ENCODE measurements at places on chromosomes 11 and 22. TPM values are rescaled to one million over a fixed set of nuclear protein-coding genes. Genes with fewer than 3 reads are reported as not detected.

DNA sequence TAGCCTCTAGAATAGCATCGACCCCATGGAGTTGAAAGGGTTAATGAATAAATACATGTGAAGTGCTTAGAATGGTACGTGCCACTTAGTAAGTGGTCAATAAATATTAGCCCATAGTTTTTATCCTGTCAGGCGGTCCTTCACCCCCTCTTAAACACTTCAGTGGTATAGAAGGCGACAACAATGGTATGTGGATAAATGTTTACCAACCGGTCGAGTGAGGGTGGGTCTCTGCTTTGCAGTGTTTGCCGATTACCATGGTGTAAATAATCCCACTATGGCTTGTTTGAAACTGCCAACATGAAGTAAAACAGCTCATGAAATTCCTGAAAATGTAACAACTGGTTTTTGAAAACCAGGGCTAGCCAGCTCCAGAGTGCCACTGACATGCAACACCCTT is 541.2 kb downstream of the BUD13 start:
- H3K4me1 ChIP-seq: no peaks in the 10 kb centered on the region
- DNase-seq: no peak
- no peak overlapping the region for H3K4me3 ChIP-seq
- no peak overlapping the region for H3K27ac ChIP-seq

DNA sequence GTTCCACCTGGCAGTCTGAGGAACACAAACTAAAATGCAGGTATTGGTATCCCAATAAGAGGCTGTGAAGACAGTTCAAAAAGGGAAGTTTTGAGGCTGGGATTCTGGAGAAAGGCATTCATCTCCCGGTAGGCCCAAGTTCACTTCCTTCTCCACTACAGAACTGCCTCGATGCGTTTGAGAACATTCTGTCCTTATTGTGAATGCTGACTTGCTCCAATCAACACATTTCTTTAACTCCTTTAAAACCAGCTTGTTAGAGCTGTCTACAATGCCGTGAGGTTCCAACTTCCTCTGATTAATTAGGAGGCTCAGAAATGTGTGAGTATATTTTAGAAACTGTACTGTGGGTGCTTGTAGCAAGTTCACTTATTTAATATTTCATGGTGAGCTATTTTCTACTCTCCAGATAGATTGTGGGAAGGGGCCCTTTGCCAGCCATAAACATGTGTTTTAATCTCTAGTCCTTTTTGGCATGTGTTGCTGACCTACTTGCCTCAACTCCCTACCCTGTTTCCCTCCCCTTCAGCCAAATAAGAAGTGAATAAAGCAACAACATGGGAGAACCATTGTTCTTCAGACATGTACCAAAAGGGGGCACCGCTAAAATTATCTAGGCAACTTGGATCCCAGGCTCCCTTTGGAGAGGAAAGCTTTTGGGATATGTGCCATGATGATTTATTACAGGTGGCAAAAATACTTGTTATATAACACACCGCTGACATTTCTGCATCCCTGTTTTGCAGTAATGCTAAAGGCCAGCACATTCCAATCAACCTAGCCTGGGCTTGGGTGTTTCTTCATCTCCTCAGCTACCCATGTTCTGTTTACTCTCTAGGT is 245.6 kb downstream of the BLID start:
- H3K27me3 ChIP-seq: no peaks in the 10 kb centered on the region
- H3K27ac ChIP-seq: no peak overlapping the region
- DNase-seq: no peak
- no peak overlapping the region for H3K4me3 ChIP-seq
- H3K36me3 ChIP-seq: no peaks in the 10 kb centered on the region

CST6 gene
- polyA plus RNA-seq: 0.80 TPM

PARVA gene
- 12.4 TPM for polyA plus RNA-seq
